ENCODE measurements at places on chromosomes 2 and 18. TPM values are rescaled to one million over a fixed set of nuclear protein-coding genes. Genes with fewer than 3 reads are reported as not detected.

Gene ZSCAN30
- total RNA-seq: 11.6 TPM

Gene REG1A
- total RNA-seq: not detected

Gene LRPPRC
- 182 TPM for total RNA-seq

Gene ASB3
- total RNA-seq: 23.1 TPM

Gene FER1L5
- 1.2 TPM for total RNA-seq

Gene ANTXR1
- 37.3 TPM for total RNA-seq

Gene SCYGR7
- total RNA-seq: not detected

Gene IL36B
- not detected for total RNA-seq

Gene PLCL1
- not detected for total RNA-seq

DNA sequence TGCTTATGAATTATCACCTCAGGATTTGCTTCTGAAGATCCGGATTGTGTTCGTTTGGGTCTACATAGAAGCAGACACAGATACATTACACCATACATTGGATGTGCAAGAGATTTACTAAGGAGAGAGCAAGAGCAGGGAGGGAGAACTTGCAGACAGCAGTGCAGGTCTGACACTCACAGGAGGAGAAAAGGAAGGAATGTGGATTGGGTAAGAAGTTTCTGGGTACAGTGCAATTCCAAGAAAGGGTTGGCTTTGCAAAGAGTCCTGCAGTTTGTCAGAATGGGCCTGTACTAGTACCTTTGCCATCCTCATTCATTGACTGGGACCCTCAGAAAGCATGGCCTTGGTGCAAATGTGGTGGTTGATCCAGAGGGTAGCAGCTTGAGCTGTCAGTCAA lies 4.8 kb upstream of the THOC1 start:
- no peak for DNase-seq

DNA sequence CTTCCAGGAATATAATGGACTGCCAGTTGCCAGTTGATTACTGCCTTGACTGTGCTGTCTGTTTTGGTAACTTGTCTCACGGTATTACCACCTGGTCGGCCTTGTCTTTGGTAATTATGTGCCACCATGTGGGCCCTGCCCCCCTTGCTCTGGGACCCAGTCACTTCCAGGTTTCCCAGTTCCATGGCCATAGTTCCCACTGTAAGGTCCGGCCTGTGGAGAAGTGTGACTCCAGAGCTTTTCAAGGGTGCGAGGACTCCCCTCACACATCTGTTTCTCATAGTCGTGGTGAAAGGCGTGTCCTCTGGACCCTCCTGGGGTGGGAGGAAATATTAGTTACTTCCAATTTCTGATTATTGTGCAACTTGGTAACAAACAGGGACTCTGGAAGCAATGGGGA lies 150.5 kb downstream of the SEPTIN10 start:
- DNase-seq: no peak

DNA sequence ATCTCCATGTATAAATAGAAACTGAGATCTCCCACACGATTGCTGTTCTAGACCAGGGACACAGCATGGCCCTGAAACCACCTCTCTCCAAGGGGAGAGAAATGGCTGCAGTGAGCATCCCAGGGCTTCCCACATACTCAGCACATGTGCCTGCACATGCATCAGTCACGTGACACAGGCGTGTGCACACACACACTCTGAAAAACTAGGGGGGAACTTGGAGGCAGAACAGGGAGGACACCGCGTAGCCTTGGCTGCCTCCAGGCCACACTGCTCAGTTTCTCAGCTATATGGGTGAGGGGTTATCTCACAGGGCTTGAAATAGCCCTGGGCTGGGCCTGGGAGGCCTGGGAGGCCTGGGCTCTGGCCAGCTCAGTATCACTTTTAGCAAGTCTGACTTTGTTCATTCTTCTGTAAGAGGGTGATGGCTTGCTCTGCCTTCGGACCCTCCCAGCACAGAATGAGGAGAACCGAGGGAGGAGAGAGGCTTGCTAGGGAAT lies 66.9 kb downstream of the EMX1 start:
- no peak for DNase-seq

DNA sequence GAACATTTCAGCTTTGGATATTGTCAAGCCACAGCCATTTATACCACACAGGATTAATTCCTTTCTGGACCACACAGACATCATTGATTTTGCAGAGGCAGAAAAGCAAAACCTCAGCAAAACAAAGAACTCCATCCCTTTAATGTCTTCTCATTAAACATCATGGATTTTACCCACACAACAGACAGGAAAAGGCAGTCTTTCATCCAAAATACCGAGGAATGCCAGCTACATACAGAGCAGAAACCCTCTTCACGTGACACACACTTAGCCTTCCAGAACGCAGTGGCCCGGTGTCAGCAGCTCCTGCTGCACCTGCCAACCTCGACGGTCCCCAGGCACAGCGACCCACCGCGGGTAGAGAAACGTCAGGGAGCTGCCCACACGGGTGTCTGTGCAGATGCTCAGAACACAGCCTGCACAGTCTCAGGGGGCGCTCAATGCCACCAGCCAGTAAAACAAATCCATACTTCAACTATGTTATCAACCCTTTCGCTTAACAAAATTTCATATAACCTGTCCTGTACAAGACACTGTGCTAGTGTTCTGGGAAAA lies 304.5 kb downstream of the EIPR1 start:
- no peak for DNase-seq

GRCh38 chr2:52141076-52141475 lies 1109.1 kb upstream of the NRXN1 start:
- DNase-seq: no peak

DNA sequence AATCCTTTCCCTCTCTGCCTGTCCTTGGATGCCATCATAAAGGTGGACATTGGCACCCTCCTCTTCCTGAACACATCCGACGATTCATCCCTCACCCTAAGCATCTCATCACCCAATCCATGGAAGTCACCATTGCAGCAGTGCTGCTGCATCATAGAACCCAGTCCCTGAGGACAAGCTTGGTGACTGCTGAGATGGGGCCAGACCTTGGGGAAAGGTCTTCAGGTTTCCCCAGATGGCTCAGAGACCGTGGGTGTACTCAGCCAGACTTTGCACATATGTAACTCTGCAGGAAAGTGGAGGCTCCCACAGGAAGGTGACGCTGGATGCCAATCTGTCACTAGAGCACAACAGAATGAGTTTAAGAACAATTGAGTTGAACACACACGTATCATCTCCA lies 202.2 kb downstream of the SOX11 start:
- no peak for DNase-seq

DNA sequence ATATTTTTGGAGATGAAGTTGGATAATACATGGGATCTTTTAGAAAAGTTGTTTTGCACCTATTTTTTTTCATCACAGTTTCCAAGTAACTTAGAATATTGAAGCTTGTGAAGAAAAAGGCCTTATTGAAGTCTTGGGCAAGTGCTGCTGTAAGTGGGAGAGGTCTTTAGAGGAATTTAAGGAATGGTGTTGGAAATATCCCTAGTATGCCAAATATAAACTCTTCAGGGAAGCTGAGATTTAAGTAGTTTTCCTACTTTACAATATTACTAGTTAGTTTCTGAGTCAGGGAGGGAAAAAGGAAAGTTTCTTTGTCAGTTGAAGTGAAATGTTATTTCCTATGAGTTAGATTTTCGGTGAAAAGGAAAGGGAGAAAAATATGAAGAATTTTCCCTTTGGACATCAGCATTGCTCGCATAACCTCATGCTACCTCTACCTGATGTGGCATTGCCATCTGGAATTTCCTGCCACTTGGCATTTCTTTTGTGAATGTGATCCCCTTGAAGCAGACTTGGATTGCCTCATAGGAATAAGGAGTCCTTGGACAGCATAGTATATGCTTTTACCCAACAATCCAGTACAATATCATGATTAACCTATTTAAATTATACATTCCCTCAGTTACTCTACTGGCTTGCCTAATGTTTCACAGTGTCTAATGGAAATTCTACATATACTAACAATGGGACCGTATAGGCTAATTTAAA lies 12.1 kb downstream of the PLEKHH2 start:
- DNase-seq: no peak

GRCh38 chr18:2448565-2449151 lies 122.6 kb downstream of the METTL4 start:
- no peak for DNase-seq

DNA sequence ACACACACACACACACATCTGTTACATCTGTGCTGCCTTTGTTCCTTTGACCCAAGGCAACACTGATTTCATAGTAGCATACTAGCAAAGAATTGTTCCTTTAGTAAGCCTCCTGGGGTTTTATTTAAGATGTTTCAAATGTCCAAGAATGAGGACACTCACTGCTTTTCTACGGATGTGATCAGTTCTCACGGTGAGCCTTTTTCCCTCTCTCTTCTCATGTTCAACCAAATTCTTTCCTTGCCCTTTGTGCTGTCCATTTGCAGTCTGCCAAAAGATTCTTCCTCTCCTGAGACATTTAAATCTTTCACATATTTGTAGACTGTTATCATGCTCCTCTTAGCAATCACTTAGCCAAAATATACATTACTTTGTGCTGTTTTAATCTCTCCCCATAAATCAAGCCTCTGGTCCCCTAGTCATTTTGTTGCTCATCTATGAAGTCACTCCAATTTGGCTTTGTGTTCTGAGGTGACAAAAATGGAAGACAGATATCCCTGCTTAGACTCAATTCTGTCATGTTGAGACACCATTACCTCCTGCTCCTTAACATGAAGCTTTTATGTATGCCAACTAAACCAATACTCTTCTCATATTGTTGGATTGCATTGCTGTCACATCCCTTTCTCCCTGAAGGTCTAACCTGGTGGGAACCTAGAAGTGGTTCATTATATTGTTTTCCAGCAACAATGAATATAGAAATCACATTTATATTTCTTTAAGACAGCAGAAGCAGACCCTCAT lies 1605.3 kb upstream of the ACVR2A start:
- DNase-seq: no peak

GRCh38 chr2:230430957-230431910 lies 15.2 kb downstream of the SP100 start:
- no peak for DNase-seq

GRCh38 chr2:209138079-209138478 lies 285.8 kb upstream of the MAP2 start:
- DNase-seq: no peak

GRCh38 chr2:28377984-28378678 lies 14.5 kb upstream of the FOSL2 start:
- no peak for DNase-seq

GRCh38 chr2:42297322-42297936 lies 63.6 kb downstream of the COX7A2L start:
- no peak for DNase-seq

DNA sequence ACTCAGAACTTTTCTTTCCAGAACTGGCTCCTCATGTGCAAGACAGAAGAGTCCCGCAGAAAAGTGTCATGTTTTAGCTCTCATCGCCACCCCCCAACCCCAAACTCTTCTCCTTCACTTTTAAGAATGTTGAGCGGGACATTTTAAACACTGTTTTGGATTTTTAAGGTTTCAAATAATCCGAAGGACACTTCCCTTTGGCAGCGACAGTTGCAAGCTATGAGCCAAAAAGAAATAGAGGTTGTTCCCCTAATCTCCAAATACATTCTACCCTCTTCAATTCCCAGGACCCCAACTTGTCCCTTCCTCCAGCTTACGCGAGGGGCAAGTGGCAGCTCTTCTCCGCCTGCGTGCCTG lies 678 bp upstream of the UBE2E3 start:
- DNase-seq: no peak

DNA sequence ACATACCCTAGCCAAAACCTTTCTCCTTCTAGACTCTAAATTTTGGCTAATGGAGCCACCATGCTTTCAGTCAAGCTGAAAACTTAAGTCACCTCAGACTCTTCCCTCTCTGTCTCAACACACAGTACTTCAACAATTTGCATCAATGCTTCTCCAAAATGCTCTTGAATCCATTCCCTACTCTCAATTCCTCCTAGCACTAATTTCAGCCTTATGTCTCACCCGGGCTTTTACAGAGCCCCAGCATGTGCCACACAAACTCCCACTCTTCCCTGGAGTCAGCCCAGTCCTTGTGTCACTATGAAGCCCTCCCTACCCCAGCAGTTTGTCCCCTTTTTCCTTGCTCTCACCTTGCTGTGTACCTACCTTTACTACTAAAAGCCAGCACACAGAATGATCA lies 38.7 kb downstream of the AAK1 start:
- DNase-seq: no peak

- no peak for DNase-seq
Observed at GRCh38 chr18:63271148-63271547, 48.4 kb downstream of the BCL2 start.

DNA sequence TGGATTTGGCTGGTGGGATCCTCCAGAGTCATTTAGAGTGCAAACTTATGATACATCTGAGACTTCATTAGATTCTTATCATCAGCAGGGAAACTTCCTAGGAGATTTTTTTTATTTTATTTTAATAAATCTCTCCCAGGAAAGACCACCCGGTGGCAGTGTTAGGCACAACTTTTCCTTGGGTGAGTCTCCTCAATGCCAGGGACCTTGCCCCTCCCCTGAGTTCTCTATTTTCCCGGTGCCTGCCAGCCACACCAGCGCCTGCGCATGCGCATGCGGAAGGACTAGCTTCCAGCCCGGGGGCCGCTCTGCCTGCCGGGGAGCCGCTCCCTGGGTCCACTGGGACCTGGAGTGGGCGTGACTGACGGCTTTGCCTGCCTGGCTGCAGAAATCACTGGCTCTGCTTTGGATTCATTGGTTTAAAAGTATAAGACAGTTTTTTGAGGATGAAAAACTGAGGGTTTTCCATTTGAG lies 86.6 kb downstream of the TMEM182 start:
- DNase-seq: peak; percentile 93

DNA sequence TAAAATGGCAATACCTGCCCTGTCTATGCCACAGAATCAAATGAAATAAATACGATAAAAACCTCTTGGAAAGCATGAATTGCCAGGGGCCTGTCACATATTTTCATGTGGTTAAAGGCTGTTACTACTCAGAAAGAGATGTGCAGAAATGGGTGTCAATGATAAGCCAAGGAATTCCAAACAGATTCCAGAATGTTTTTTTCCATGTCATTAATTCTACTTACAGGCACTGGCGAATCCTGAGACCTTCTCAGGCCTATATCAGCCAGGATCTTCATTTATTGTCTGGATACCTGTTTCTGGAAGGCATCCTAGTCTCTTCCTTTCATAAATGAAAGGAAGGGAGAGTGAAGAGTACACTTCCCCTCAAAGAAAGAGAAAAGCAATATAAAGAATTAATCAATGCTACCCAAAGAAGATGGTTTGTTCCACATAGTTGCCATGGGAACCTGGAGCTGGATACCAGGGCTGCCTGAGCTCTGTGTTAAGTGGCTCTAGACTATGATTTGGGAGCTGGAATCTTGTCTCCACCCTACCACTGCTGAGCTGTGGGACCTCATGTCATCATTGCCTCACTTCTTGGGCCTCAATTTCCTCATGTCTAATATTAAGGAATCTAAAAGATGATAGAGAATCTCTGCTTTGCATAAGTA lies 335.1 kb upstream of the SKOR2 start:
- DNase-seq: no peak

Data from H9 (cell line).